ENCODE measurements at places on chromosomes 3 and 15.

DNA sequence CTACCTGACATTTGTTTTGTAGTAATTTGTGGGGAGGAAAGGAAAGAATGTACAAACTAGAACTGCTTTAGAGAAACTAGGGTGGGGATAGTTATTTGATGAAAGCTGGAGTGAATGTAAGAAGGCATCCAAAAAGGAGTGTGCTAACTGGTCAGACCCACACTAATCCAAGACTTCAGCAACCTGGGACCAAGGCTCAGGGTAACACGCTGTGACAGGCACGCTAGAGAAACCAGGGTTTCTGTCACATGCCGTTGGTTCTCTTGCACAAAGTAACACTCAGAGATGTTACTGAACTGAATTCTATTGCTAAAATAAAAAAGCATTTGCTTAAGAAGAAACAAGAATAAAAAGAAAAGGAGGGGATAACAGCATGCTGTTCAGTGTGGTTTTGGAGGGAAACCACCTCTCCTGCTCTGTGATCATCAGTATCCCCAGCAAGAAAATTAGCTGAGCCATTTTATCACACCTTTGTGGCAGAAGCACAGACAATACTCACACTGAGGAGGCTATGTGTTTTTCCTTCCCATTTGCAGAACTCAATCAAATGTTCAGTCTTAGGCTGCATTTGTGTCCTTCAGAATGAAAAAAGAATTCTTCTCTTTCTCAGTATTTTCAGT, 2.8 kb upstream of the CCDC80 start:
- no peak for DNase-seq

- no peak for DNase-seq
These were observed 10.6 kb upstream of the TBC1D5 start for GRCh38 chr3:17752876-17753631.

GRCh38 chr3:49984394-49984793, 44.4 kb downstream of the RBM6 start:
- DNase-seq = no peak

DNA sequence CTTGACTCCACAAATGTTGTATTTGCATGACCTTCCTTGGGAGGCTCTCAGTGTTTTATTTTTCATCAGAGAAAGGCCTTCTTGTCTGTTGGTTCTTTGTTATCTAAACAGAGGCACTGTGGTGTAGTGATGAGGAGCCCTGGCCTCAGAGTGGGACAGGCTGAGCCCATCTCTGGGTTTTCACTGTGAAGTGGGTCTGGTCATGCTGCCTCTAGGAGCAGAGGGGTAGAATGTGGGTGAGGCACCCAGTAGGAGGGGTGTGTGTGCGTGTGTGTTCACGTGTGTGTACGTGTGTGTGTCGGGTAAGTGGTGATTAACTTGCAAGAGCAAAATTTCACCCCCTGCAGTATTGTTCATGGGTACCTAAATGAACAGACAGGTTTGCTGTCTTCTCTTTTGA, 14.4 kb downstream of the KLF13 start:
- no peak for DNase-seq

DNA sequence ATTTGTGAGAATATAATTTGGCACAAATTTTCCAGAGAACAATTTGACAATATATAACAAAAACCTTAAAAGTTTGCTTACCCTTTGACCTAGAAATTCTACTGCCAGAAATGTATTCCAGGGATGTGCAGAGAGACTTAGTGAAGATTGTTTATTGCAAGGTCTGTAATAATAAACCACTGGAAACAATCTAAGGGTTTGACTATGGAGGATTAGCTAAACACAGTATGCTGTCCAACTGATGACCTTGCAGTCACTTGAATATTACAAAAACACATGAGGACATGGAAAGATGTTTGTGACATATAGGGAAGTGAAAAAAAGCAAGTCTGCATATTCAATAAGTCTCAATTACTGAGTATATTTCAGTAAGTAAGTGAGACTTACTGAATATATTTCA, 48.1 kb upstream of the CDV3 start:
- DNase-seq = no peak
